ENCODE measurements at places on chromosomes 2 and 18. TPM values are rescaled to one million over a fixed set of nuclear protein-coding genes. Genes with fewer than 3 reads are reported as not detected.

The NYAP2 gene
- not detected for total RNA-seq

The CYP26B1 gene
- 0.51 TPM for total RNA-seq

The POTEC gene
- not detected for total RNA-seq

The HAAO gene
- 0.70 TPM for total RNA-seq

The POLE4 gene
- 28.7 TPM for total RNA-seq

The EML6 gene
- 0.09 TPM for total RNA-seq

The IHH gene
- total RNA-seq, result not detected

The C2orf81 gene
- 2.0 TPM for total RNA-seq

The UGT1A6 gene
- not detected for total RNA-seq

The FOXI3 gene
- total RNA-seq, result not detected

The CROCC2 gene
- not detected for total RNA-seq

The GPR35 gene
- total RNA-seq, result 0.82 TPM

The TNP1 gene
- total RNA-seq, result not detected

The EFR3B gene
- 0.47 TPM for total RNA-seq

The COL4A4 gene
- 15.9 TPM for total RNA-seq

The MROH2A gene
- not detected for total RNA-seq

The CTIF gene
- total RNA-seq, result 79.6 TPM

The VWA3B gene
- not detected for total RNA-seq

The GPR17 gene
- total RNA-seq, result not detected

The LYG2 gene
- total RNA-seq, result not detected

The CIDEA gene
- not detected for total RNA-seq

The PLB1 gene
- 0.23 TPM for total RNA-seq

The ABCB6 gene
- 33.0 TPM for total RNA-seq

The KRCC1 gene
- 33.1 TPM for total RNA-seq

The LTBP1 gene
- total RNA-seq, result 55.7 TPM

The DLX1 gene
- total RNA-seq, result not detected

The SERPINB12 gene
- 0.12 TPM for total RNA-seq

The MOCOS gene
- total RNA-seq, result 3.2 TPM

The LYPD6 gene
- total RNA-seq, result 2.7 TPM

The UGT1A8 gene
- total RNA-seq, result not detected

The TMEM37 gene
- total RNA-seq, result 7.6 TPM

The RGPD4 gene
- total RNA-seq, result not detected

The SGO2 gene
- total RNA-seq, result 4.7 TPM

The NAT8 gene
- total RNA-seq, result not detected

The IL36B gene
- total RNA-seq, result not detected

The NEB gene
- 0.12 TPM for total RNA-seq

The LRRC30 gene
- total RNA-seq, result not detected

The CD8A gene
- not detected for total RNA-seq

The SLC19A3 gene
- total RNA-seq, result 1.8 TPM

The PHLPP1 gene
- total RNA-seq, result 6.4 TPM

The IL1R1 gene
- 195 TPM for total RNA-seq

The IL18R1 gene
- 7.5 TPM for total RNA-seq

The SLC38A11 gene
- not detected for total RNA-seq

The KIAA2012 gene
- total RNA-seq, result not detected

The MAPK4 gene
- total RNA-seq, result not detected

All from pericardium fibroblast (primary cell).